NCI-H1436 treated with DMSO at 0.1 percent for 48 hours (cell line): ENCODE measurements at places on chromosomes 3 and 15.

DNA sequence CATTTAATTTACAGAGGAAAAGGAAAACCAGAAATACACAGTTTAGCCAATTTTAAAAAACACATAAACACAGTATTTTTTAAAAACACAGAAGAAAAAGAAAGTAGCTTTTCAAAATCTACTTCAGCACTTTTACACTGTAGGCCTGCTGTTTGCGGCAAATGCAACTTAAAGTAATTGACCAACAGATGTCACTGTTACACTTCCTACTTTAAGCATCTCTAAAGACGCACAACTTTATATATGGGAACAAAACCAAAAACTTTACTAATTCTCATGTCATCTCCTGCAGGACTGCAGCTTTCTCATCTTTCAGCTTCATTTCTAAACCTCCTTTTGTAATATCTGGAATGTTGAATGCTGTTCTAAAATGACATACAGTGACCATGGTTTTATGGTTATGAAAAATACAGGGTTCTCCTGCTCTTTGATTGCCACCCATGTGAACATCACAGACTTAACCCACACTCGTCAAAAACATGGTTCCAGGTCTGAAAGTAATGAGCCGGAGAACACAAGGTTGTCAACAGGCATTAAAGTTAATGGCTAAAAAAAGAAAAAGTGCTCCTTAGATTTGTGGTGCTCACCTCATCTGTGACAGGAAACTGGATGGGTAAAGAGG, 107.9 kb downstream of the FMN1 start:
- no peak for DNase-seq

DNA sequence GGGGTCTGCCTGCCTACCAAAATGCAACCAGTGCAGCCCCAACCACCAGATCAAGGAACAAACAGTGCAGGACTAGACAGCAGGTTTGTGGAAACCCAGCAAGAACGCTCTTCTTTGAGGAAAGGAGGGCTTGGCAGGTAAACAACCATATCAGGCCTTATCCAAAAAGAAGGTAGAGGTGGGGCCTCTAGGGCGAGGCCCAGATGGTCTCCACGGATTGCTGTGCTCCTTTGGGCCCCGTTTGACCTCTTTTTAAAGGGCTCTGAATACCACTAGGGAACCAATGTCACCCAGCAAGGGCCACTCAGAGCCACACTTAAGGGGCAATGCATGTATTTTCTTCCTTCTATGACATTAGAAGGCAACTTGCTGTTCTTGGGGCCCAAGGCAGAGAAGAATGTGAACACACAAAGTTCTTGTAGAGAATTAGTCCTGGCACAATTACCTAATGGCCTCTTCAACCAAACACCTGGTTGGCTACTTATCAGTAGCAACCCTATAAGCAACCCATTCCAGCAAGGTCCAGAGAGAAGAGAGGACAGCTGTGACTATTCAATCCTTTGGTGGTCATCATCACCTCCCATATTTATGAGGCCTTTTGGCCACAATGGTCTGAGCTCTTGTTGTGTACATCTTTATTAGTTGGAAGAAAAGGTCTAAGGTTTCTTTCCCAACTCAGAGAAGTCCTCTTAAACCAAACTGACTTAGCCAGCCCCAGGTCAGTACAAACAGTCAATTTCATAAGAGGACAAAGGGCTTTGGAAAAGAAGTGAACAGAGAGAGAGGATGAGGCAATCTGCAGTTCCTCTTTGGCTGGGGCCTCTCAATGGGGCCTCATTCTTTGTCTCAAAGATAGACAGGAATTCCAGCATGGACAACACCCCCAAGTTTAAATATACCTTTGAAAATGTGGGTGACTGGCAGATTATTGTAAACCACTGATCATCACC, 36.0 kb downstream of the FOXP1 start:
- no peak for DNase-seq

DNA sequence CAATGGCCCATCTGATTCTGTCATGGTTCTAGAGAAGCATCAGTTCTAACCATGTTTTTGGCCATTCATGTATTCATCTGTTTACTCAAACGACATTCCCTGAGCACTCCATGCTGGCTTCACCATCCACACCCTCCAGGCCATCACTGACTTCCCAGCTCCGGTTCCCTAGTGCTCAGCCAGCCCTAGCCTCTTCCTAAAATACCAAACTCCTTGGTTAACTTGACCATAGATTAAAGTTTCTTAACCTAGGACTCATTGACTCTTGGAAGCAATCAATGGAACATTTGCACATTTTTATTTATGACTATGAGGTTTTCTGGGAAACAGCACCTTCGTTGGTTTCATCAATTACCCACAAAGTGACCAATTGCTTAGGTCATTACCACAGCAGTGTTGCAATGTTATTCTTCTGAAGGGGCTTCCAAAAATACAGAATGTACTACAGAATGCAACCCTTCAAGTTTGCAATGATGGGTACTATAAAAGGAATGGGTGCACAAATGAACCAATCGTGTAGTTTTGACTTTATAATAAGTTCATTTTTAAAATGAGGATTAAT, 27.2 kb upstream of the SLC25A36 start:
- DNase-seq: no peak

GRCh38 chr3:130963444-130963843, 63.2 kb downstream of the ASTE1 start:
- DNase-seq: no peak

DNA sequence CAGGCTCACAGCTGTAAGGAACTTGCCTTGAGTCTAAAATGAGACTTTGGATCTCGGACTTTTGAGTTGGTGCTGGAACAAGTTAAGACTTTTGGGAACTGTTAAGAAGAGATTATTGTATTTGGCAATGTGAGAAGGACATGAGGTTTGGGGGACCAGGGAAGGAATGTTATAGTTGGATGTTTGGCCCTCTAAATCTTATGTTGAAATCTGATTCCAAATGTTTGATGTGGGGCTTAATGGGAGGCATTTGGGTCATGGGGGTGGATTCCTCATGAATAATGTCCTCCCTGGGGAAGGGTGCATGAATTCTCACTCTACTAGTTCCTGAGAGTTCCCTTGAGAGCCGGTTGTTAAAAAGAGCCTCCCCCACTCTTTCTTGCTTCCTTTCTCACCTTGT, 18.5 kb upstream of the CHCHD6 start:
- no peak for DNase-seq
